ENCODE measurements at places on chromosomes 1 and 21.
A peak's percentile ranks its signal among the peaks of the same experiment; 100 is the strongest.

DNA sequence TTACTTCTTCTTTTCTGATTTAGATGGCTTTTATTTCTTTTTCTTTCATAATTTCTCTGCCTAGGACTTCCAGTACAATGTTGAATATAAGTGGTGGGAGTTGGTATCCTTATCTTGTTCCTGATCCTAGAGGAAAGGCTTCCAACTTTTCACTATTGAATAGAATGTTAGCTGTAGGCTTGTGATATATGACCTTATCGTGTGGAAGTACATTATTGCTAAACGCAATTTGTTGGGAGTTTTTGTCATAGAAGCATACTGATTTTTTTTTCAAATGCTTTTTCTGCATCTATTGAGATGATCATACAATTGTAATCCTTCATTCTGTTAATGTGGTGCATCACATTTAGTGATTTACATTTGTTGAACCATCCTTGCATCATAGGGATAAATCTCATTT, 79.5 kb downstream of the FASLG start:
- DNase-seq = no peak

DNA sequence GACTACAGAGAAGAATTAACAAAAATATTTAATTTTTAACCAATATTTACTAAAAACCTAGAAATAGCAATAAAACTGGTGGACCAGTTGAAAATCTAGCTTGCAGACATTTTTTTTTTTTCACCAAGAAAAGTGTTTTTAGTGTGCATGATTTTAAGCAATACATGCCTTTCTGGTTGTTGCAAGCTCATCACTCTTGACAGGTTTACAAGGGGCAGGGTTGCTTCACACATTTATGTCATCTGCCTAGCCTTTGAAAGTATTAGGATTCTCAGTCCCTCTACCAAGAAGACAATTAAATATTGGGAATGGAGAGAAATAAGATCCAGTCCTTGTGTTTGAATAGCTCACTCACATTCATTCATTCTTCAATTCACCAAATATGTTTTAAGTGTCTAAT, 53.8 kb upstream of the LYPLAL1 start:
- no peak for DNase-seq

GRCh38 chr1:66606362-66607065, 72.6 kb downstream of the SGIP1 start:
- DNase-seq = no peak

GRCh38 chr21:37088186-37088735, 15.2 kb downstream of the TTC3 start:
- DNase-seq = no peak

DNA sequence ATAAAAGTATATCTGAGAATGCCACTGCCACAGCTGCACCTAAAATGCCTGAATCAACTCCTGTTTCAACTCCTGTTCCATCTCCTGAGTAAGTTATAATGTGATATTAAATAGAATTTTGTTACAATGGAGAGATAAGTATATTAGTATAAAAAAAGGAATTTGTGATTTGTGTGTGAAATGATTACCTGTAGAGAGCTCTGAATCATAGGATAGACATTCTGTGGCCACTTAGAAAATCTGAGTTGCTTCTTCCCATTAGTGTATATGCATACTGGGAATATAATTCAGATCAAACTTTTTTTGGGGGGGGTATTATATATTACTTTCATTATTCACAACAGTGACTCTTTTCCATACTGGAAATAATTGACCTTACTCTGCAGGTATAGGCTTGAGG, 52.9 kb downstream of the SUCO start:
- no peak for DNase-seq

DNA sequence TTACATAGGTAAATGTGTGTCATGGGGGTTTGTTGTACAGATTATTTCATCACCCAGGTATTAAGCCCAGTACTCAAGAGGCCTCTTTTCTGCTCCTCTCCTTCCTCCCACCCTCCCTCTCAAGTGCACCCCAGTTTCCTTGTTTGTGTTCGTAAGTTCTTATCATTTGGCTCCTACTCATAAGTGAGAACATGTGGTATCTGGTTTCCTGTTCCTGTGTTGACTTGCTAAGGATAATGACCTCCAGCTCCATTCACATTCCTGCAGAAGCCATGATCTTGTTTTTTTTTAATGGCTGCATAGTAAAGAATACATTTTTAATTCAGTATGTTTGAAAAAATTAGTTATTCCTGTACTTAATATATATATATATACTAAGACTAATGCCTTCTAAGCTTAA, 107.7 kb downstream of the CLDN17 start:
- DNase-seq = no peak

GRCh38 chr21:39650801-39651200, 38.1 kb downstream of the B3GALT5 start:
- DNase-seq = no peak

GRCh38 chr1:69706473-69706872, 138.8 kb downstream of the LRRC7 start:
- no peak for DNase-seq

- peak; percentile 89 for DNase-seq
Measured at GRCh38 chr21:17512253-17513213, at the start of gene CXADR. Gene CXADR, plus strand, starts transcription at chr21:17513043. Its CDS starts 87 bp downstream, at chr21:17513130.

GRCh38 chr1:175580841-175581240, 162.6 kb downstream of the TNR start:
- no peak for DNase-seq

DNA sequence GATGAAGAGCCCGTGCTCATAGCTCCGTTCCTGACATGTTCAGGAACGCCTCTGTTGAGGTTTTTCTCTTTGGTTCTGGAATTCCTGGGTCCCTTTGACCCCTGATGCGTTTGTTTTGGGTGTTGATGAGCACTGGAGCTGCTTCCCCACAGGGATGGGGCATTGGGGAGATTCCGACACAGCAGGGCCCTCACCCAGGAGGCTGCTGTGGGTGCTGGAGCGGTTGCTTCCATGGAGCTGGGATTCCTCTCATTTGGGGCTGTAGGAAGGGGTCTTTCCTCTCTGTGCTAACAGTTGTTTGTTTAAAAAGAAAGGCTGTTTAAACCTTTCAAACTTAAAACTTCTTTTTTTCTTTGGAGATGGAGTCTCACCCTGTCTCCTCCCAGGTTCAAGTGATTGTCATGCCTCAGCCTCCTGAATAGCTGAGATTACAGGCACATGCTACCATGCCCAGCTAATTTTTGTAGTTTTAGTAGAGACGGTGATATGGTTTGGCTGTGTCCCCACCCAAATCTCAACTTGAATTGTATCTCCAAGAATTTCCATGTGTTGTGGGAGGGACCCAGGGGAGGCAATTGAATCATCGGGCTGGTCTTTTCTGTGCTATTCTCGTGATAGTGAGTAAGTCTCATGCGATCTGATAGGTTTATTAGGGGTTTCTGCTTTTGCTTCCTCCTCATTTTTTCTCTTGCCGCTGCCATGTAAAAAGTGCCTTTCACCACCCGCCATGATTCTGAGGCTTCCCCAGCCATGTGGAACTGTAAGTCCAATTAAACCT, 48.9 kb downstream of the SKI start:
- no peak for DNase-seq

DNA sequence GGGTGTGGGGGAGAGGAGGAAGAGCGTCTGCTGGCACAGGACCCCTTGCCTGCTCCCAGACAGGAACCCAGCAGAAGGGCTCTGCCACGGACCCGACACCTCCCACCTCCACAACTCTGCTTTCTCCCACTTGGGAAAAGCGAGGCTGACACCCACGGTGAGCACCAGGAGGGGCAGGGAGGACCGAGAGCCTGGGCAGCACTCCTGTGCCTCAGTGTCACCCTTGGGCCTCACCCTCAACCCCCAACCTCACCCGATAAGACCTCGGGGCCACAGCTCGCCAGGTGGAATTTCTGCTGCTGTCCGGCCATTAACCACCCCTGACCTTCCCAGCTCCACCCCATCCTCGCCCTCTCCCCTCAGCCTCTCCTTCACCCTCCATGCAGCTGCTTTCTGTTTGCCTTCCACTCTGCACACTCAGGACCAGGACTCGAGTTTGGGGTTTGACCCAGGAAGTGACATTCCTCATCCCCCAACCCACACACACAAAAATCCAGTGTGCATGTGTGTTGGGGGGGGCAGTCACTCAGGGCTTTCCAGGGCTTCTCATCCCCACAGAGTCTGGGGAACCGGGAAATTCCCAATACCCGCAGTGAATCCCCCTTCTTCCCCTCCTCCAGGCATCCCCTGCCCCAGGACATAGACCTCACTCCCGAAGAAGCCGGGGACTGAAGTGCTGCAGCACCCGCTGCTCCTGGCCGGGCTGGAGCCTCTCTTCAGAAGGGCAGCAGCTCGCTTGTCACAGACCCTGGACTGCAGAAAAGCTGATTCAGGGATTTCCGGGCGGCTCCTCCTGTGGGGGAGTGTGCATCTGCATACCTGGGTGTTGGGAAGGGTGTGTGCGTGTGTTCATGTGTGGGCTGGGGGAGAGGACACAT, 65.8 kb downstream of the SYT2 start:
- no peak for DNase-seq

DNA sequence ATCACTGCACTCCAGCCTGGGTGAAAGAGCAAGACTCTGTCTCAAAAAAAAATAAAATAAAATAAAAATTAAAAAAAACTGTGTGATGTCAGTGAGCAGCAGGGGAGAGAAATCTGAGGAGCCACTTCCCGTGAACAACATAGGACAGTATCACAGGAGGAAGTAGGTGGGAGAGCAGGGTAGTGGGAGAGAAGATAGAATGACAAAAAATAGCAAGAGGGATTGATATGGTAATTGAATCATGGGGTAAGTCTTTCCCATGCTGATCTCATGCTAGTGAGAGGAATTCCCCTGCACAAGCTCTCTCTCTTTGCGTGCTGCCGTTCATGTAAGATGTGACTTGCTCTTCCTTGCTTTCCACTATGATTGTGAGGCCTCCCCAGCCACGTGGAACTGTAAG, 81.6 kb upstream of the PBX1 start:
- DNase-seq = no peak

GRCh38 chr1:43464681-43465504, 11.2 kb upstream of the HYI start:
- no peak for DNase-seq

DNA sequence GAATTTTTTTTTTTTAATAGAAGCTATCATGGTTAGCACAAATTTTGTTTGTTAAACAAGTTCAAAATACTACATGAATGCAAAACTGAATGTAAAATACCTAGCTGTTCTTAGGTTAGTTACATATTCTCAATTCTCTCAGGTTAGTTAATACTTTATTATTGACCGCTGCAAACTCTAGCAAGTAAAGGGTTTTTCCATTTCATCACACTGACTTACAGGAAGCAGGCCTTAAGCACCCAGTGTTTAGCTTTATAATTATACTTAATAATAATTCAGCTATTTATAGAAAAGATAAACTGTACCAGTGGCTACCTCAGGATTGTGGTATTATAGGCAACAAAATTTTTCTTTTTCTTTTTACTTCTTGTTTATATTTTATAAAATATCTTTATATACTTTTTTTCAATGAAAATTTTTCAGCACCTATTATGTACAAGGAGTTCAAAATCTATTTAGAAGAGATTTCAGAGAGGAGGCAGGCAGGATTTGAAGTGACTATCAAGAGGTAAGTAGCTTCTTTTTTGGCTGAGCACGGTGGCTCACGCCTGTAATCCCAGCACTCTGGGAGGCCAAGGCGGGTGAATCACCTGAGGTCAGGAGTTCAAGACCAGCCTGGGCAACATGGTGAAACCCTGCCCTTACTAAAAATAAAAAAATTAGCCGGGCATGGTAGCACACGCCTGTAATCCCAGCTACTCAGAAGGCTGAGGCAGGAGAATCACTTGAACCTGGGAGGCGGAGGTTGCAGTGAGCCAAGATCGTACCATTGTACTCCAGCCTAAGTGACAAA, 17.9 kb downstream of the PLPP3 start:
- DNase-seq = no peak

- no peak for DNase-seq
Measured at GRCh38 chr1:46587069-46587468, 17.0 kb downstream of the MKNK1 start.

- DNase-seq = no peak
Measured at GRCh38 chr1:15260418-15261154, 13.6 kb downstream of the FHAD1 start.

DNA sequence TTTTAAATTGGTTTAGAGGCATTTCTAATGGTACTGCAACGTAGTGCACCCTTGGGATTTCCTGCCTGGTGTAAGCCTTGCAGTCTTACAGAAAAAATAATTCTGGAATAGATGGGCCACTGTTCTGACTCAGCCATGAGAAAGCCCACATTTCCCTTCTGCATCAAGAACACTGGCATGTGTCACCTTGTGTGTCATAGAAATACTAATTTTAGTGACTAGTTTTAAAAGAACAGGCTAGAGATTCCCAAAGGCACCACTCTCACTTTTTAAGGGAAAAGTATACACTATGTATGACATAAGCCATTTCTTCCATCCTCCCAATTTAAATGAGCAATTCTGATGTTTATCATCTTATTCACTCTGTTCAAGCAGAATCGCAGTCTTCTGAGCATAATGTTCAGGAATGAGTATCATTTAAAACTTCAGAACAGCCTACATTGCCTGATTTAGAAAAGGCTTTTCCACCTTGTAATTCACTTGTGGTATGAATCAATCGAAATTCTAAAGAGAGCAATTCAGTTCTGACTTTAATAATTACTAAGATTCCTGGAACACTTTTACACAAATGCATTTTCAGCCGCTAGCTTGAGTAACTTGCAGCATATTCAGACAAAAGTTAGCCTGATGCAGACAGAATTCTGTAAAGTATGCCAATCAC, 18.8 kb downstream of the RGS13 start:
- no peak for DNase-seq

- DNase-seq = no peak
Measured at GRCh38 chr1:231678011-231678432, 51.4 kb downstream of the DISC1 start.

DNA sequence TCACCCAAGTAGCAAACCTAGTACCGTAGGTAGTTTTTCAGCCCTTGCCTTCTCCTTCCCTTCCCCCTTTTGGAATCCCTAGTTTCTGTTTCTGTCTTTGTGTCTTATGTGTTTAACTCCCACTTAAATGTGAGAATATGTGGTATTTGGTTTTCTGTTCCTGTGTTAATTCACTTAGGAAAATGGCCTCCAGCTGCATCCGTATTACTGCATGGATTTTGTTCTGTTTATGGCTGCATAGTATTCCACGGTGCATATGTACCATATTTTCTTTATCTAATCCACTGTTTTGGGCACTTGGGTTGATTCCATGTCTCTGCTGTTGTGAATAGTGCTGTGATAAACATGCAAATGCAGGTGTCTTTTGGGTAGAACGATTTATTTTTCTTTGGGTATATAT, 138.6 kb downstream of the POU2F1 start:
- DNase-seq = no peak

GRCh38 chr1:209901211-209901610, 36.8 kb upstream of the SYT14 start:
- DNase-seq = no peak

DNA sequence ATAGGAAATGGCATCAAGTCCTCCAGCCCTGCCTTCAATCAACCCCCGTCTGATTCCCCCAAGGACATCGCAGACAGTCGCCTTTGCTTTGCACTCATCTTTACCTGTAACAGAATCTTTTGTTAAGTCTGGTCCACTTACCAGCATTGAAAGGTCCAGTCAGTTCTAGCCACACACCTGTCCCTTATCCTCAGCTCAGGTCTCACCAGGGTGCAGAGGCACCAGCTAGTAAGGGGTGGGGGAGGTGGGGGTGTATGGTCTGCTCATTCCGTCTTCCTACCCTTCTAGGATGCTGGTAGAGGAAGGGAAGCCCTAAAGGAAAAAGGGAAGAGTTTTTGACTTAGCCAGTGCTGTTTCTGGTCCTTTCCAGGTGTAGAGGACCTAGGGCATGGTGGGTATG, 427.7 kb downstream of the MATN1 start:
- no peak for DNase-seq

- DNase-seq = no peak
Measured at GRCh38 chr1:29096231-29096886, 27.3 kb downstream of the TMEM200B start.

- no peak for DNase-seq
Measured at GRCh38 chr1:205662135-205662738, 18.1 kb downstream of the SLC45A3 start.
